ENCODE measurements at places on chromosomes 4 and X.

GRCh38 chr4:59222221-59222620 is 1977.9 kb upstream of the ADGRL3 start:
- DNase-seq, result no peak

- no peak for DNase-seq
These were observed 121.8 kb downstream of the TSPAN5 start for GRCh38 chr4:98536631-98537030.

- DNase-seq, result no peak
These were observed 76.7 kb downstream of the ABLIM2 start for GRCh38 chr4:8081621-8082516.

DNA sequence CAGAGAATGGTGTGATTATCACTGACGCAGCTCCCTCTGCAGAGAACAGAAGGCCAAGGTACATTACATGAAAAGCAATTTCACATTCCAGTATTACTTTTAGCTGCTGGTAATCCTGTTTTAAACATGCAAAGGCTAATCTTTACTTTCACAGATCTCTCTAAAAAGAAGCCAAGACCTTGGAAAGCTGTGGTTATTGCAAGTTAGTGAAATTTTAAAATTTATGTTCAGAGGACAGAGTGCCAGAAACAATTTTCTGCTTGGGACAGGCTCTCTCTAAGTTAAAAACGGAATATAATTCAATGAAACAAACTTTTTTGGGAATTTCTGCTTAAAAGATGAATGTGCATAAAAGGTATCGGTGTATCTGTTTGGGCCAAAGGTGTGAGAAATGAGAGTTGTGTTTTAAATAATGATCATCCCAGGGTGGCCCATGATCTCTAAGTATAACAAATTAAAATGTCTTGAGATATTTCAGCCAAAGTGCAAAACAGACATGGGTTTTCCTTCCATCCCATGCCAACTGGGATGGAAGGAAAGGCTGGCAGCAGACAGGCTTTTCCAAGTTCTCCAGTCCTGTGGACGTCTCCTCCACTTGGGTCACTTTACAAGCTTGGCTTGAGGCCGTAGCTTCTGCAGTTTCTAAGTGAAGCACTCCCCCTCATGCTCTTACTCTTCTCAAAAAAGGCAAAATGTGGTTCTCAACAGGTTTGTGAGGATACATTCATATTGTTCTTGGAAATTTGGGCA is 118.0 kb downstream of the DRD5 start:
- no peak for DNase-seq
